ENCODE measurements at places on chromosomes 11 and 22. TPM values are rescaled to one million over a fixed set of nuclear protein-coding genes. Genes with fewer than 3 reads are reported as not detected.

The PLEKHA7 gene
- 14.9 TPM for total RNA-seq

The PHOX2A gene
- total RNA-seq = not detected

The PLA2G3 gene
- total RNA-seq = not detected

The KRTAP5-8 gene
- 0.14 TPM for total RNA-seq

The DEFB131B gene
- total RNA-seq = not detected

The OR8A1 gene
- not detected for total RNA-seq

The CENPM gene
- 1.7 TPM for total RNA-seq

The RFPL2 gene
- total RNA-seq = 0.08 TPM

The C11orf68 gene
- total RNA-seq = 10.2 TPM

The CCDC179 gene
- not detected for total RNA-seq

The FZD4 gene
- total RNA-seq = 10.8 TPM

The RNF121 gene
- 12.4 TPM for total RNA-seq

The F2 gene
- total RNA-seq = 0.16 TPM

The DKK3 gene
- 7.5 TPM for total RNA-seq

The HDHD5 gene
- total RNA-seq = 16.7 TPM

The FADS3 gene
- total RNA-seq = 11.2 TPM

The HTR3B gene
- not detected for total RNA-seq

The PARVB gene
- 10.5 TPM for total RNA-seq

The CYB561A3 gene
- 26.2 TPM for total RNA-seq

The PRG3 gene
- total RNA-seq = not detected

The GDPD4 gene
- not detected for total RNA-seq

The NAALAD2 gene
- 0.31 TPM for total RNA-seq

The OR4A16 gene
- total RNA-seq = not detected

The OR51B2 gene
- not detected for total RNA-seq

The OR56A1 gene
- total RNA-seq = not detected

The HPS5 gene
- total RNA-seq = 7.9 TPM

The SPA17 gene
- total RNA-seq = 2.2 TPM

The UCP3 gene
- 1.5 TPM for total RNA-seq

The MUC5AC gene
- not detected for total RNA-seq

The IL17REL gene
- not detected for total RNA-seq

The EHBP1L1 gene
- total RNA-seq = 10.2 TPM

The MAJIN gene
- not detected for total RNA-seq

The MMP27 gene
- not detected for total RNA-seq

The LRRC55 gene
- 1.2 TPM for total RNA-seq

The TMEM86A gene
- total RNA-seq = 2.7 TPM

The IGSF9B gene
- 5.8 TPM for total RNA-seq

The TRIM6 gene
- total RNA-seq = 1.7 TPM

The MS4A4A gene
- 1.5 TPM for total RNA-seq

The RPS6KA4 gene
- total RNA-seq = 9.3 TPM

The CCDC81 gene
- total RNA-seq = 0.09 TPM

The DDTL gene
- 1.6 TPM for total RNA-seq

The CARD18 gene
- total RNA-seq = not detected

The IRAG1 gene
- 1.8 TPM for total RNA-seq

The SAMM50 gene
- total RNA-seq = 15.1 TPM

The FOXR1 gene
- total RNA-seq = not detected

All from pancreas (tissue), 10 donors.